ENCODE measurements at places on chromosomes 4 and X.

- no peak for DNase-seq
These were observed 316.7 kb downstream of the RPA4 start for GRCh38 chrX:97200454-97200853.

- DNase-seq, result peak; percentile 55
These were observed 28.8 kb upstream of the SETD7 start for GRCh38 chr4:139584784-139585183.

- DNase-seq, result no peak
These were observed 370.6 kb downstream of the MAGEB5 start for GRCh38 chrX:26586570-26586969.

- DNase-seq, result no peak
These were observed 100.3 kb upstream of the NDST4 start for GRCh38 chr4:115213716-115214115.

GRCh38 chrX:72100051-72100755, 31.5 kb downstream of the RTL5 start:
- DNase-seq, result no peak

DNA sequence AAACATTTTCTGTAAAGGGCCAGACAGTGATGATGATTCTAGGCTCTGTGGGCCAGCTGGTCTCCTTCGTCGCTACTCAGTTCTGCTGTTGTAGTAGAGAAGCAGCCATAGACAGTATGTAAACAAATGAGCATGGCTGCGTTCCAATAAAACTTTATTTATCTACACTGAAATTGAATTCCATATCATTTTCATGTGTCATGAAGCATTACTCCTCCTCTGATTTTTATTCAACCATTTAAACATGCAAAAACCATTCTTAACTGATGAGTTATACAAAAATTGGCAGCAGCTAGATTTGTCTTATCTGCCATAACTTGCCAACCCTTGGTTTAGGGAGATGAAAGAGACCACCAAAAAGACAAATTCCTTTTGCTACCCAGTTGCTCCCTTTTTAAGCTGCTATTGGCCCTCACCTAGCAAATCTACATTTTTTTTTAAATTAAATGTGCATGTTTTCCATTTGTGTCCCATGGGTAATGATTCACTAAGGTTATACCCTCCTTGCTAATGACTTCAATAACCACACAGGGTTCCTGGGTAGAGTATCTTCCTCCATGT, 309.9 kb downstream of the DHX15 start:
- no peak for DNase-seq

GRCh38 chr4:184897895-184898294, 72.1 kb upstream of the ACSL1 start:
- DNase-seq, result no peak

DNA sequence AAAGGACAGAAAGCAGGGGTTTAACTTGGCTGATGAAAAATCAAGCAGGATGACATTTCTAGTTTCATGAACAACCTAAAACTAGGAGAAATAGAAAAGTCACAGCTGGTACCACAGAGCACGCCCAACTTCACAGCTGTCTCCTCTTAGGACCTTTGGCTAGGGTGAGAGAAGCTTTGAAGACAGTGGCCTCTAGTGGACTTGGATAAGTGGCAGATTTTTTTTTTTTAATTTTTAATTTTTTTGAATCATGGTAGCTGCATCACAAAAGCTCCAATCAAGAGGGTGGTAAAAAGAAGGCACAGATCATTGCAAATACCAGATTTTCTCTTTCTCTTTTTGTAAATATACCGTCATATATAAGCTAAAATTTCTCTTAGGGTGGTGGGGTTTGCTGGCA, 20.2 kb upstream of the MAP3K15 start:
- peak; percentile 44 for DNase-seq

DNA sequence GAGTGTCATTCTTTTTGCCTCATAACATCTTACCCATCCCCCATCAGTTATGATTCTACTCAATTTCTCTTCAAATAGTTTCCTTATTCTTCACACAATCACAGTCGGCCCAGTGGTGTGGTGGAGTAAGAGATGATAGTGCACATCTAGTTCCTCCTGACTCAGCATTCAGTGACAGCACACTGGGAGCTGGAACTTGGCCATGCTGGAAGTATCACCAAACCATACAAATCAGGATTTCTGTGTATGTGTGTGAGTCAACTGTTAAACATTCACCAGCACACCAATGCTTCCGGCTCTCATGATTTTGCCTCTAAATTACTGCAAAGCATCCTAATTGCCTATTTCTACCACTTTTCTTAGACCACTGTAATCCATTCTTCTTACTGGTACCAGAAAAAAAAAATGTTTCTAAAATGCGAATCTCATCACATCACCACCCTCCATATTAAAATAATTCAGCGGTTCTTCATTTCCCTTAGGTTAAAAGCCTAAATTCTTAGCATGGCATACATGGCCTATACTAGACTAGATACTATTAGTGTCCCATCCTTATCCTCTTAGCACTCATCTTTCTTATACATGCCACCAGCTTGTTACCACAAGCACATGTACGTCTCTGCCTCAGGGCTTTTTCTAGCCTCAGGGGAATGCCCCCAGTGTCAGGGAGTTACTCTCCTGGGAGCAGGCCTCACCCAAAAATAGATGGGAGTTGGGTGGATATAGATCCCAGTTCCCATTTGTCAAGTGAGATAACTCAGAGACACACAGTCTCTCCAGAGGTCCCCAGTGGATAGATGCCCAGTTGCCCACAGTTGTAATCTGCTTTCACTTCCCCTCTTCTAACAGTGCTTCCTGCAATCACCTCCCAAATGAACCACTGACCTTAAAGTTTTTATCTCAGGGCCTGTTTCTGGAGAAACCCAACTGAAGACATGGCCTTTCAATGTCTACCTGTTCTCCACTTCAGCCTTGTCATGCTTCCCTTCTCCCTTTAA, 49.2 kb upstream of the DDX53 start:
- peak; percentile 87 for DNase-seq

- peak; percentile 20 for DNase-seq
These were observed 46.8 kb downstream of the CRLF2 start for GRCh38 chrX:1165535-1166196.
